T47D (cell line): ENCODE measurements at places on chromosomes 3 and 15.

DNA sequence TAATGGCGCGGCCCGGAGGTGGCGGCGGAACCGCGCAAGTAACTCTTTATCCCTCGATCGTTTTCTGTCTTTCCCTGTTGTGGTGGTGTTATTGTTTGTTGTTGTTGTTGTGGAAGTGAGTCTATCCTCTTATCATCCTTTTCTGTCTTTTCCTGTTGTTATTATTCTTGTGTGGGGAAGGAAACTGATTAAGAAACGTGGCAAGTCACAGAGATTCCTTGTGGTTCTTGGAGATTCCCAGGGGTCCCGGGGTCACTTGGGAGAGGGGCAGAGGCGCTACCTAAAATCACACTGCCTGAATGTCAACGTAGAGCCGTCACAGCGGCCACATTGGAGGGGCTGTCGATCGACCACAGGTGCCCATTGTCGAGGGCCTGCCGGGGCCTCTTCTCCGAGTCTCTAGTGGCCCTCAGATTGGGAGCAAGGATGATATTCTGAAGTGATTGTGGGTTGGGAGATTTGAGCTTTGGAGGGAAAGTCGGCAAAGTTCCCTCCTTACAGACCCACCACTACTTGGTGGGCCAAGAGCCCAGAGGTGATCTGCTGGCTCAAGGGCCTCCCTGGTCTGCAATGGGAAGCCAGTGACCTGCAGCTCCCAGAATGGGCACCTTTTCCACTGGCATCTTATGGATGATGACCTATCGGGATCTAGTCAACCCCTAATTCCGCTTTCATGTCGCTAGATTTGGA is 790 bp downstream of the PARP14 start:
- no peak for DNase-seq

DNA sequence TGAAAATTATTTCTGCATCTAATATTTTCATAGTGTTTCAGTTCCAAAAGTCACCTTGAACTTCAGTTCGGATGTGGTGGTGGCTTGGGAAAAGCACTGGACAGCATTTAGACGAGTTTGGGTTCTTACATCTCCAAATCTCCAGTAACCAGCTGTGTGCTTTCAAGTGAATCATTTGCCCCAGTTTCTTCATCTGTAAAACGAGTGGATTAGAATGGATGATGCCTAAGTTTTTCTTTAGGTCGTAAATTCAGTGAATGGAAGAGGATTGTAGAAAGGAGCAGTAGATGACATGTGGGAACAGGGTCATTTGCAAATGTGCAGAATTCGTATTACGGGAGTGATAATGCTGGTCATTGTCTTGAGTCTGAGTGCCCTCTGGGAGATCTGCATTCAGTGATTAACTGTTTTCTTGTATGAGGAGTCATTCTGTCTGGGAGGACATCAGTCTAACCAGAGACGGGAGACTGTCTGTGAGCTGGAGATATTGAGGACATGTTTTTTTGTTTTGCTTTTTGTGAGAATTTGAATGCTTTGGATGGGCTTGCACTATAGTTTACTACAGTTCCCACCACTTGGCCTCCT is 641.6 kb upstream of the TBL1XR1 start:
- DNase-seq, result no peak

DNA sequence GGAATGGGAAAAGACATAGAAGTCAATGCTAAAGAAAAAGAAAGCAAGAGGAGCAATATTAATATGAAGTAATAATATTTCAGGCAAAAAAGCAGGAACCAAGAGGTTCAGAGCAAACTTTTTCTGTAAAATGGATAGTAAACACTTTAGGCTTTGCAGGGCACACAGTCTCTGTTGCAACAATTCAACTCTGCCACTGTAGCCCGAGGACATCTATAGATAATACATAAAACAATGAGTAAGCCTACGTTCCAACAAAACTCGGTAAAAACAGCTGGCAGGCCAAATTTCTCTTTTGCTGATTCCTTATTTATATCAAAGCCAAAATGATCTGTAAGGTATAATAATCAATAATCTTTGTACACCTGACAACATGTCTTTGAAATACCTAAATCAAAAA is 56.8 kb downstream of the SMAD6 start:
- DNase-seq, result no peak

DNA sequence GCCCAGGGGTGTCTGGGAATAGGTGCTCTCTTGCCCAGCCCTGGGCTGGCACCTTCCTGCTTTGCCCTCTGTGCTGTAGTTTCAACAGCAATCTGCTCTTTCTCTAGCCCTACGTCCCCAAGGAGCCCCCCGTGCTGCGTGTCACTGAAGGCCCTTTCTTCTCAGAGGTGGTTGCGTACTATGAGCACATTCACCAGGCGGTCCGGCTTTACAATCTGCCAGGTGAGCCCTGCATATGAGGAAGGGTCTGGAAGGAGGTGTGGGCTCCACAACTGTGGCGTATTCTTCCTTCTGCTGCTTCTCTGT is 9.6 kb downstream of the MAN2A2 start:
- DNase-seq, result no peak

GRCh38 chr15:73987681-73988444 is 4.2 kb downstream of the STOML1 start:
- no peak for DNase-seq

DNA sequence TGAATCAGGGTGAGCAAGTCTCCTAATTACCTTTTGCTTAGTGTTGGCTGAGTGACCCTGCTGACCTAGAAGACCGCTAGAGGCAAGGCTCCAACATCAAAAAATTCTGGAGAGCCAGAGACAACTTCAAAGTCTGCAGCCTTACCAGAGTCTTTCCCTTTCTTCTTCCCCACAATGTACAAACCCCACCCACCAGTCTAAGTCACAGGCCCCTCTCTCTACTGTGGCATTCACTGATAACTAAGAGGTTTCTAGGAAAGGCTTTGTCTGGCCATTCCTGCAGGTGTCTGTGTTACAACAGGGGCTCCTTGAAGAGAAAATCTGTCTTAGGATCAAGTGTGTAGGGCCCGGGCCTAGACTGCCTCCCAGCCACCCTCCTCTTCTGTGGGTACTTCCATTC is 525 bp downstream of the MYH15 start:
- DNase-seq, result no peak
